ENCODE measurements at places on chromosomes 3 and 15.

DNA sequence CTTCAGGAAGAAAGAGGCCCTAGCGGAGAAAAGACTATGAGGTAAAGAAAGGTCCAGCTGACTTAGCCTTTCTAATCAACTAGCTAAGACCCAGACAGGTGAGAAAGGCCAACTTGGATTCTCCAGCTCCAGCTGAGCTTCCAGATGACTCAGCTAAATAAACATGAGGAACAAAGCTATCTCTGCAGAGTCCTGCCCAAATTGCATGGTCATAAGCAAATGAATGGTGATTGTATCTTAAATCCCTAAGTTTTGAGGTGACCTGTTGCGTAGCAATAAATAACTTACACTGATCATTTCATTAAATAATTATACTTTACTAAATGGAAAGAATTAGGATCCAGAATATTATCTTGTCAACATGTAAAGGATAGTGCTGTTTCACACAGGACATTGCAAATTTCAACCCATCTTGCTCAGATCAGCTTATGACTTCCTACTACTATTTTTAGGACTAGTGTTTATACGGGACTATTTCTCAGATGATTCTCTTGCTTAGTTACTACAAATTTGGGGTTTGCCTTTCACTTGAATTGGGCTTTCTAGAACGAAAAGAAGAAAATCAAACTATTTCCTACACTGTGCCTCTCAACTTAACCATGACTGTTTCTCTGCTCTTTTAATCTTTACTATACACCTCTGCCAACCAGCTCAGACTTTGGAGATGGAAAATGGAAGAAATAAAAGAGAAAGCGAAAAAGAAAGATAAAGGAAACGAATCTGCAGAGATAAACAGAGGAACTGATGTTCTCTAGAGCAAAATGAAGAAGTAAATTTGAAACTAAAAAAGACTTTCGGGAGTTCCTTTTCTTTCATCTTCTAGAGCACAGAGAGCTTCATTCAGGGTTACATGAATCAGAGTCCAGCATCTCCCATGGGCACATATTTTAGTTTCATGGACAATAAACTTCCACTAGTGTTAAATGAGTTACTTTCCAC, 6.6 kb upstream of the ADGRG7 start:
- peak; percentile 27 for DNase-seq

GRCh38 chr3:42493126-42493797, 9.2 kb upstream of the VIPR1 start:
- DNase-seq = no peak

GRCh38 chr15:64503197-64503596, 42.8 kb downstream of the ZNF609 start:
- DNase-seq = no peak

DNA sequence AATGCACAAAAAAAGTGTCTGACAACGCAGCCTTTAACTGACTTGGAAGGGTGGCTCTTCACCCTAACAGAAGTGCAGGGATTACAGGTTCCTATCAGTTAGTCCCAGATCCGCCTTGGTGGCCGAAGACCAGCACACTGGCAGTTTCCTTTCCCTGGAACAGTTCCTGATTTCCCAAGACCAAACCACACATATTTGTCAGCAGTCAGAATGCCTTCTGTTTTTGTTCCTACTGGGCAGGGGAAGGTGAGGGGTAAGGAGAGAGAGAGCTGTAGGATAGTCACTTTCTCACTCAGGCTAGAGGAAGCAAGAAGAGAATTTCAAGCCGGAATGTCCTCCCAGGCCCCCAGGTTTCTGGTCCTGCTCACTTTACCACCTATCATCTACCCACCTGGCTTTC, 9.2 kb downstream of the CXCR6 start:
- DNase-seq = peak; percentile 49

GRCh38 chr15:74776821-74777768, 4.8 kb upstream of the CSK start:
- no peak for DNase-seq

DNA sequence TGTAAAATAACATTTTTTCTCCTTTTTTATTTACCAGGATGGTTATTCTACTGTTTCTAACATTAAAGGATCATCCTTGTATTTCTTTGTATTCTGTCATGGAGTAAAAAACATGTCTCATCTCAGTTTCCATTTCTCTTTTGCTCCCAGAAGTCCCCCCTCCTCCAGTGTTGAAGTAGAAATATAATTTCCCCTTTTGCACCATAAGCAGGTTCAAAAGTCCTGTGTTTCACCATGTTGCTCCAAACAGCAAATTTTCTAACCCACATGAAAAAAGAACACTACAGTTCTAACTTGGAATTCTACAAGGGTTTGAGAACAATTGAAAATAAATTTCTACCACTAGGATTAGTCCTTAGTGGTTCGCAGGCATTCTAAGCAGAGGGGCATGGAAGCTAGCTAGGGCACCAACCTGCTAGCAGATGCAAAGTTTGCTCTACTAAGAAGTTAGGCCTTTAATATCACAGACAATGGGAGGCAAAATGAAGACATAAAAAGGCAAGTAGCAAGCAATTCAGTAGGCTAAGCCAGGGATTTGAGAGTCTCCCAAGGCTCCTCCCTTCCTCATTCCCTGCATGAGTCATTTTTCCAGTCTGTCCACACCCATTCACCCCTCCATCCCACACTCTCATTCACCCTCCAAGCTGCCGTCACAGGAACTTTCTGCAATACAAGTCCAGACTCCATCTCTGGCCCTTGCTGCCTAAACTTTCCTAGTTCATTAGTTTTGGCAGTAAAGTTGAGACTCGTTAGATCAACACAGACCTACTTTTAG, 2.3 kb upstream of the MBNL1 start:
- DNase-seq = peak; percentile 95

GRCh38 chr3:119677641-119677934, 382 bp upstream of the COX17 start:
- no peak for DNase-seq

DNA sequence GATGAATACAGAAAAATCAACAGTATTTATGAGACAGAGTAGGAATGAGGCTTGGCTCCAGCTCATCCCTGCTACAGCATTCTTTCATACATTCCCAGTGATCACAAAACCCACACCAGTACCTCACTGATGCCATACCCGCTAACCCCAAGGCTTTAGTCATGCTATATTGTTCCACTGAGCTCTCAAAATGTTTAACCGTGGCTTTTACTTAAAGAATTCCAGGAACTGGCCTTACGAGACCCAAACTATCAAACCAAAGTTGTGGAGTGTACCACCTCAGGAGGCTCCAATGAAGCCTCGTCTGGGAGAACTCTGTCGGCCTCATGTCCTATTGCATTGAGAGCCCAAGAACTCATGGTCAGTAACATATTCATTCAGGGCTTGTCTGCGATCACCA, 278.9 kb downstream of the ULK4 start:
- DNase-seq = peak; percentile 74

DNA sequence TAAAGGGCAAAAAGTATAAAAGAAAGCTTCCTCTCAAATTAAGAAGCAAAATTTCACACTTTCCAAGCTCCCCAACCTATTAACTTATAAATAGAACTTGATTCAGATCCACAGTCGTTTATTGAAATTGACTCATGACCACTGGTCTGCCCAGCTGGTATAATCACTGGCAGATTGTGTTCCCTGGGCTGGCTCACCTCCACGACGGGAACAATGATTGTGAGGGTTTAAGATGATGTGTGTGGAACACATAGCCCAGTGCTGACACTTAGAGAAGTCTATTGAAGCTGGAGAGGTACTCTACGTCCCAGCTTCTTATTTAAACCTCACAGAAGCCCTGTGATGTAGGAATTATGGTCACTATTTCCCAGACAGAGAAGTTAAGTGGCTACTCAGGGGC, 90.4 kb downstream of the MB21D2 start:
- no peak for DNase-seq

GRCh38 chr3:56823984-56824703, 22.4 kb upstream of the ARHGEF3 start:
- DNase-seq = no peak

GRCh38 chr15:69980341-69981059, 117.2 kb downstream of the TLE3 start:
- no peak for DNase-seq

DNA sequence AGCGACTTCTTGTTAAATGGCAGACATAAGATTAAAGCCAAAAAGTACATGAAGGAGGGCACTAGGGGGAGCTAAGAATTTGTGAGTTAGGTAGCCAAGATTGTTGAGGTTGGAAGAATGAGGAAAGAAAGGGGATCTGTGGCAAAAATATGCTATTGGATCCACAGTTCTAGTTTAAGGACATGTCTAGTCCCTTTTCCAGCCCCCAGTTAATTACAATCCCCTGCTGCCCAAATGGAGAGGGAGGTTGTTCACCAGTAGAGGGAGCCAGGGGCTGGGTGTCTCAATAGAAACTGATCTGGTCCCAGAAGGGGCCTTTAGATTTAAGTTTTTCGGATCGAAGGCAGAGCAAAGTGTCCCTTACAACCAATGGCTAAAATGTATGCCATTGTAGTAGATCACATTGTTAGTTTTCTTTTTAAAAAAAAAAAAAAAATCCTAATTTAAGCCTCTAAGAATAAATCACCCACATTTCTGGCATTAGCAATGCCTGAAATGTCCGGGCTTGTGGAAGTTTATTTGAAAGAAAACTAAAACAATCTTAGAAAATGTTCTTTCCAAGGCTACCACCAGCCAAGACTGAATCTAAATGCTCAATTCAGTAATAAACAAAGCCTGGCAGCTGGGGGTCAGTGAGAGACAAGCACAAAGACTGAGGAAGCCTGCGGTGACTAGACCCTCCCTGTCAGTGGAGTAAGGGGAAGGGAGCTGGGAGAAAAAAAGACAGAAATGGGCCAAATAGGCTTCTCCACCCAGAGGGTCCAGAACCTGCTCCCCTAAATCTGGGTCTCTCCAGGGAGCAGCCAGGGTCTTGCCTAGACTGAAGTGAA, 7.1 kb downstream of the COL8A1 start:
- DNase-seq = peak; percentile 87

DNA sequence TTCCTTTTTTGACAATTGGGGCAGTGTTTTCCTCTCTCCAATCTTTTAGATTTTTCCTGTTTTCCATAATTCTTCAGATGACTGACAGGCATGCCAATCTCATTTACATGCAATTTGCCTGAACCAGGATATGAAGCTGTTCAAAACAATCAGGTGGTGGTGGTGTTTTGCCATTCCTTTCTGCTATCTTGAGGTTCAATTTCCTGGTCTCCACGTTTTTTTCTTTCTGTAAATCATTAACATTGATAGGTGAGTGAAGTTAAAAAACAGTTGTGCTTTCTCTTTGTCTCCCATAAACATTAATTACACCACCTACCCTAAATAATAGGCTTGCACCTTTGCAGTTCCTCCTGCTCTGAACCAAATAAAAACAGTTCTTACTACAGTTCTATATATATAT, 49.1 kb downstream of the C2CD4A start:
- no peak for DNase-seq

DNA sequence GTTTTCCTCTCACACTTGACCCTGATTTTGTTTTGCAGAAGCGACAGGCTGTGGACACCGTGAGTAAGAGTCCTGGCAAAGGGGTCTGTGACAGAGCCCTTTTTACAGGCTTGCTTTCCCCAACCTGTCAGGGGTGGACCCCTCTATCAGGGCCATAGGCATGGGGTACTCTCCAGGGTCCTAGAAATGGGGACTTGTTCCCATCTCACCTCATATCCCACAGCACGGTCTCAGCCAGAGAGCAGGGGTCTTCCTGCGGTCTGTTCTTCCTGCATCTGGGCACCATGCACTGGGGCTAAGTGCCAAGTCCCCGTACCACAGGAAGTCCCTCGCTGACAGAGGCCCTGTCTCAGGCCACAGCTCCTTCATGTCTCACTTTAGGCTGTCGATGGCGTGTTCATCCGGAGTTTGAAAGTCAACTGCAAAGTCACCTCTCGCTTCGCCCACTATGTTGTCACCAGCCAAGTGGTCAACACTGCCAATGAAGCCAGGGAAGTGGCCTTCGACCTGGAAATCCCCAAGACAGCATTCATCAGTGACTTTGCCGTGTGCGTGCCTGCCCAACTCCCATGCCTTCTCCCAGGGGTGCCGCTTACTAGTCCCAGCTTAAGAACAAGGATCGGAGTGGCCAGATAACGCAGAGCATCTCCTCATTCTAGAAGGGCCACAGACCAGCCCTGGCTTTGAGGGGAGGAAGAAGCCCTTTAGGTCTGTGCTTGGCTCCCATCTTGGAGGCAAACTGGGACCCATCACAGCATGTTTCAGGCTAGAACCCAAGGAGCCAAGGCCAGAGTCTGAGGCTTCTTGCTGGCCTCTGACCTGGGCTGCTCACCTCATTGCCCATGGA, 783 bp downstream of the ITIH1 start:
- no peak for DNase-seq

GRCh38 chr3:186921578-186921977, 8.7 kb upstream of the ST6GAL1 start:
- no peak for DNase-seq

GRCh38 chr3:129827765-129828164, 65.7 kb downstream of the TMCC1 start:
- DNase-seq = no peak

DNA sequence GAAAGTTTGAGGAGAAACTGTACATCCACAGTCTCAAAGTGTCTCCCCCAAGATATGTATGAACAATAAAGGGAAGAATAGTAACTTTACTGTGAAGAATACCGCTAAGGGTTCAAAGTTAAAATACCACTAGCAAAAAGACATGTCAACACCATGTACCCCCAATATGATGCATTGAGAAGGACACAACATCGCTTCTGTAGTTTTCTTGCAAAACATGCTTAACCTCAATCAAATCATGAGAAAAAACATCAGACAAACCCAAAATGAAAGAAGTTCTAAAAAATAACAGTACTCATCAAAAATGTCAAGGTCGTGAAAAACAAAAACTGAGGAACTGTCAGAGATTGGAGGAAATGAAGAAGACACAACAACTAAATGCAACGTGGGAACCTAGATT, 3.6 kb downstream of the HERC1 start:
- no peak for DNase-seq

DNA sequence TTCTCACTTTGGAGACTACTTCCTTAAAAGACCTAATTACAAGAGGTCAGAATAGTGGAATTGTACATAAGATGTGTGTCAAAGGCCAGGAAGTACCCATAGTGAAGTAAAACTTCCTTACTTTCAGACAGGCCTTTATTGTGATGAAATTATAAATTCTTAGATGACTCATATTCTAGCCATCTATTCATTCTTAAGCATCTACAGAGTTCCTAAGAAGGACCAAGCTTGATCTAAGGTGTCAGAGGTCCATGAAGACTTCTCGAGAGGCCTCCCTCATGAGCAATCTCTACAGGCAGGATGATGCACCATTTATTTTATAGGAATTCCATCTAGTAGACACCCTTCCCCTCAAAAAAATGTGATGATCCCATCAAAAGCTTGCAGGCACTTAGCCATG, 493.3 kb downstream of the MAGI1 start:
- DNase-seq = peak; percentile 15

DNA sequence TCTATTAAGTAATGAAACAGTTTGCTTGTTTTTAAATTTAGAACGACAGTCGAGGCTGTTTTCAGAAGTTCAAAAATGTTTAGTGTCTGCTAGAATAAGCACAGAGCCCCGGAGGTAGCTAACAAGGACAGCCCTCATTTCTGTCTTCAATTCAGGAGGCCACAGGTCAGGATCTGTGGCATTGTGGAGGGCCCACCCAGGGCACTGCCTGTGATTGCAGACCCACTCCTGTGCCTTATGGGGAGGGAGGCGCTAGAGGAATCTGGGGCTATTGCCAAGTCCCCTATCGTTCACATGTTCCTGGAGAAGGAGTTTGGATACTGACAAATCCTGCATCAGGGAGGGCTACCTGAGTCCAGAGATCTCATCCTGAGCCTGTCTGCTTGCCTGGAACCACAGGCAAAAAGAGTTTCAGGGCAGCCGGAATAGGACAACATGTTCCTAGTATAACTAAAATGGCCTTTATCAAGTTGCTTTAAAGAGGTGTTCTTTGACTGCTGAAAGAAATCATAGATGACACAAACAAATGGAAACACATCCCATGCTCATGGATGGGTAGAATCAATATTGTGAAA, 141.5 kb upstream of the ROPN1 start:
- DNase-seq = no peak
